ENCODE measurements at places on chromosomes 13 and 19. TPM values are rescaled to one million over a fixed set of nuclear protein-coding genes. Genes with fewer than 3 reads are reported as not detected.

Gene ERICH4
- polyA plus RNA-seq, result 0.19 TPM

Gene GAPDHS
- not detected for polyA plus RNA-seq

Gene C1QTNF9
- polyA plus RNA-seq, result 4.9 TPM

Gene ZNF285
- polyA plus RNA-seq, result 6.3 TPM

Gene WDR88
- polyA plus RNA-seq, result 0.56 TPM

Gene MYO1F
- 6.7 TPM for polyA plus RNA-seq

Gene RNF225
- not detected for polyA plus RNA-seq

Gene CD37
- polyA plus RNA-seq, result 19.9 TPM

Gene HSH2D
- polyA plus RNA-seq, result 0.30 TPM

Gene LPAR6
- polyA plus RNA-seq, result 19.6 TPM

Gene FCGBP
- 5.6 TPM for polyA plus RNA-seq

Gene PTH2
- not detected for polyA plus RNA-seq
